HCEC 1CT (cell line): ENCODE measurements at places on chromosomes 12 and 14.

- peak; percentile 87 for DNase-seq
These were observed 85.1 kb downstream of the DIP2B start for GRCh38 chr12:50589650-50590435.

- DNase-seq, result no peak
These were observed 420.2 kb upstream of the TMTC1 start for GRCh38 chr12:30203981-30204380.

- no peak for DNase-seq
These were observed 13.9 kb upstream of the FRS2 start for GRCh38 chr12:69456239-69456638.

DNA sequence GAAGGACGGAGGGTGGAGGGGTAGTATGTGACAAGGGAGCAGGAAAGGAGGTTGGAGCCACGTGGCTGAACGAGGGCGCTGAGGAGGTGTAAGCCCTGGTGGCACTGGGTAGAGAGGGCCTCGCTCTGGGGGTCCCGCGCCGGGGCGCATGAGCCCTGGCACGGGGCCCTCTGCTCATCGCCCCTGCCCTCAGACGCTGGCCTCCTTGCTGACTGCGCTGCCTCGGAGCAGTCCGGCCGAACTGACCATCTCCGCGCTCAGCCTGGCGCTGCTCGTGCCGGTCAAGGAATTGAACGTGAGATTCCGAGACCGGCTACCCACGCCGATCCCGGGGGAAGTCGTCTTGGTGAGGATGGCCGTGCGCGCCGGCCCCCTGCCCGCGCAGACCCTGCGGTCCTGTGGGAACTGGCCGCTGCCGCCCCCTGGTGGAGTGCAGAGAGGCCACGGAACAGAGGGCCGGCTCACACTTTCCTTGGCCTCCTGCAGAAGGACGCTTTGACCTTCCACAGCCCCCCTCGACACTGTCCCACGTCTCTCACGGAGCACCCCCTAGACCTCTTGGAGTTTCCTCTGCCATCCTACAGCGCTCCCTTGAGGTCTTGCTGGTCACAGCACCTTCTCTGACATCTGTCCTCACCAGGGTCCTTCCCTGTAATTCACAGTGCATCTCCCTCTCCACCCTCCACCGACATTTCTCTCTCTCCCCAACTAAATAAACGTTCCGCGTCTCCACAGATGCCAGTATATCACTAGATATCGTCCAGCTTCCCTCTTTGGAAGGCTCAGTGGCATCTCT is 10.5 kb downstream of the ARHGEF25 start:
- peak; percentile 19 for DNase-seq

DNA sequence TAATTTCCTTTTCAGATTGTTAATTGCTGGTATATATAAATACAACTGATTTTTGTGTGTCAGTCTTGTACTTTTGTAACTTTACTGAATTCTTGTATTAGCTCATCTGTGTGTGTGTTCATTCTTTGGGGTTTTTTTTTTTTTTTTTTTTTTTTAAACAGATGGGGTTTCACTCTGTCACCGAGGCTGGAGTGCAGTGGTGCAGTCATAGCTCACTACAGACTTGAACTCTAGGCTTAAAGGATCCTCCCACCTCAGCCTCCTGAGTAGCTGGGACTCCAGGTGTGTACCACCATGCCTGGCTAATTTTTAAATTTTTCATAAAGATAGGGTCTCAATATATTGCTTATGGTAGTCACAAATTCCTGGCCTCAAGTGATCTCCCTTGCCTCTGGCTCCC is 68.0 kb downstream of the WNK1 start:
- no peak for DNase-seq

DNA sequence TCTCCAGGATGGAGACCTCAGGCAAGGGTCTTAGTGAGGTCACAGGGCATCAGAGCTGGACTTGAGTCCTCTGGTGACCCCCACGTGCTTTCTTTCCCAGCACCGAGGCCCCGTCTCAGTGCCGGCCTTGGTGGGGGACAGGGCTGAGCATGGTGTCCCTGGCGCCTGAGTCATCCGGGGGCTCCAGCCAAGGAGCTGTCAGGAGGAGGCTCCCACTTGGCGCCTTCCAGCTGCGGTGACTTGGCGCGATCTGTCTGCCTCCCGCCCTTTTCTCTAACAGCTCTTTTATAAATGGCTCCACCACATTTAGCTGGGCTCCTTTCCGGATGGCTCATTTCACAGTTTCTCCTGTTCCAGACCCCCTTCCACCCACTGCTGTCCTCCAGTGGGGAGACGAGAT is 60.4 kb downstream of the PRMT8 start:
- no peak for DNase-seq

- peak; percentile 54 for DNase-seq
These were observed 28.8 kb upstream of the RPLP0 start for GRCh38 chr12:120229487-120230325.

DNA sequence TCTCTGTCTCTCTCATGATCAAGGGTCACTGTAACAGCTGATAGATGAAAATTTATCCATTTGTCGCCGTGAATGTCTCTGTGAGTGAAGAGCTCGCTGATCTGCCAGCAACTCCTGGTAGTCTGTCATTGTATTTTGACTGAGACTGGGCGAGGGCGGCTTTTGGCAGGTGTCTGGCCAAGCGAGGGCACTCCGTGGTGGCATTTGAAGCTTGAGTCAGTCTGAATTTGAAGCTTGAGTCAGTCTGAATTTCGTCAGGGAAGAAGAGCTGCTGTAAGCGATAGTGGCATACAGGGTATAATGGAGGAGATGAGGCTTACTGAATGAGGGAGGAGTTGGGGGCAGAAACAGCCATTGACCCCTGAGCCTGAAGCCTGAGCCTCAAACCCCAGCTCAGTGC is 56.8 kb upstream of the FAM181A start:
- no peak for DNase-seq

DNA sequence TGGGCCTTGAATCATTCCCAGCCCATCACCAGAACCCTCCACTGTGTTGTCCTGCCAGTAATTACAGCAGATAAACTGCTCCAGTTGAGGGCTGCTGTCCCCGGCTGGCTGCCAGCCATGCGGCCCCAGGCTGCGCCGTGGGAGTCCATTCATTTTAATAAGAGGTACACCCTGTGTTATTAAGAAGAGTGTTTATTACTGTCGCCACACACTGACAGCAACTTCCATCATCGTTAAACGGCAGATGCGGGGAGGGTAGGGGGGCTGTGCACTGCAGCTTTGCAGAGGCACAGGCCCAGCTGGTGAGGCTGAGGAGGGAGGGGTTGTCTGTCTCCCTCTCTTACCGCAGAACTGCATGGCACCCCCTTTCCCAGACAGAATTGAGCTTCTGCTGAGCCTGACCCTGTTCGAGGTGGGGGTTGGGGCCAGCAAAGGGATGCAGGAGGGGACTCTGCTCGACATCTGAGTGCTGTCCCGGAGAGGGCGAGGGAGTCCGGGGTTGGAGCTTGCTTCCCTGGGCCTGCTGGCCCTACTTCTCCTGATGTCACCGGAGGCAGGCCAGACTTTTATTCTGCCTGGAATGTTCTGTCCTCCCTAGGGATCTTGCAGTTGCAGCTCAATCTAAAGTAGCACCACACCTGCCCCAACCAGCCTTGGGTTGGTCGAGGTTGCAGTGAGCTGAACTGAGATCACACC is 33.8 kb upstream of the GPATCH2L start:
- no peak for DNase-seq

DNA sequence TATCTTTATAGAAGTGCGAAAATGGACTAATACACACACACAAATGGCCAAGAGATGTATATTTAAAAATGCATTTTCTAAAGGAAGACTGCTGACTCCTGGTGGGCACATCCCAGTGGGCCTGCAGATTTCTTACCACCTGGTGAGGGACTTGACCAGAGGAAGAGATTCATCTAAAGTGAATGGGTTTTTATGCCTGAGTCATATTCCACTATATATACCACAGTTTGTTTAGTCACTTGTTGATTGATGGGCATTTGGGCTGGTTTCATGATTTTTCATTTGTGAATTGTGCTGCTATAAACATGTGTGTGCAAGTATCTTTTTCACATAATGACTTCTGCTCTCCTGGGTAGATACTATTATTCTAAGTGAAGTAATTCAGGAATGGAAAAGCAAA is 277.3 kb downstream of the SLC16A7 start:
- no peak for DNase-seq
